Anterior cingulate cortex (tissue), 58 donors: ENCODE measurements at places on chromosomes 16 and 17.
A peak's percentile ranks its signal among the peaks of the same experiment; 100 is the strongest.

- no peak for DNase-seq
These were observed 29.5 kb downstream of the SBK1 start for GRCh38 chr16:28321700-28322411.

DNA sequence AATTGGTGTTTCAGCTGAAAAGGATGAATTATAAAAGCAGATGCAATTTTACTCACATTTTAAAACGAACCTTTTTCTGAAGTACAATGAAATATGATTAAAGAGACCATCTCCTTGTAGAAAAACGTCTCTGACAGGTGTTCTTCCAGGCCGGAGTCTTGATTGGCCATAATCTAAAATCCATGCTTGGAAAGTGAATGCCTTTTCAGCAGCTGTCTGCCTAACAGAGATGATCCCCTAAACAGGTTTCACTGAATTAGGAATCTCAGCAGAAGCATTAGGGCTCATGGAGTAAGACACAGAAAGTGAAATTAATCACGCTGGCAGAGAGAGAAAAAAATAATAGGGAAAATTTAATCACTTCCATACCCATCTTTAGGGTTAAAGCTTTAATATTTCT lies 39.3 kb upstream of the IRX5 start:
- no peak for DNase-seq

GRCh38 chr16:26158142-26158759 lies 466.5 kb downstream of the HS3ST4 start:
- DNase-seq = no peak

DNA sequence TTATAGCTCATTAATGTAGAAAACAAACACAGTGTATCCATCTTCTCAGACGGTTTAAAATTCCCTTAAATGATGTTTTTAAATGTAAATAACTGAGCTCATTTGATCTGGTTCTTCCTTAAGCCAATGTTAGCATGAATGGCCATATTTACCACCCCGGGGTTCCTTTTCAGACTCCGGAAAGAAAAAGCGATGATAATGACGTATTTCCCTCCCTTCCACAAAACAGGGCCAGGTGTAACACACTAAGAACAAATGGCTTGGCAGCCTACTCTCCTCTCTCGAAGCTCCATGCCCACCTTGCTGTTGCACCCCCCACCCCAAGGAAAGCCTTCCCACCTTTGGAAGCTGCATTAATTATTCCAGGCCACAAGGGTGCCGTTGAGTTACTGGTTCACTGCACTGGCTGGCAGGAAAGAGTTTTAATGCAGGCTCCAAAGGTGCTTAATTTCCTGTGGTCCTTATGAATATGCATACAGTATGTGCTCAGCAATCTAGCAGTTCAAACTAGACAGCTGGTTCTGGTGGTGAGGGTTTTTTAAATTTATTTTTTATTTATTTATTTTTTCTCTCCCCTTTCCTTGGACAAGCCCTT lies 378.9 kb downstream of the WWOX start:
- DNase-seq = no peak

- DNase-seq = peak; percentile 54
These were observed 4.3 kb downstream of the THOC6 start for GRCh38 chr16:3027983-3028715.

GRCh38 chr16:27437946-27438345 lies 36.0 kb downstream of the IL21R start:
- DNase-seq = no peak

DNA sequence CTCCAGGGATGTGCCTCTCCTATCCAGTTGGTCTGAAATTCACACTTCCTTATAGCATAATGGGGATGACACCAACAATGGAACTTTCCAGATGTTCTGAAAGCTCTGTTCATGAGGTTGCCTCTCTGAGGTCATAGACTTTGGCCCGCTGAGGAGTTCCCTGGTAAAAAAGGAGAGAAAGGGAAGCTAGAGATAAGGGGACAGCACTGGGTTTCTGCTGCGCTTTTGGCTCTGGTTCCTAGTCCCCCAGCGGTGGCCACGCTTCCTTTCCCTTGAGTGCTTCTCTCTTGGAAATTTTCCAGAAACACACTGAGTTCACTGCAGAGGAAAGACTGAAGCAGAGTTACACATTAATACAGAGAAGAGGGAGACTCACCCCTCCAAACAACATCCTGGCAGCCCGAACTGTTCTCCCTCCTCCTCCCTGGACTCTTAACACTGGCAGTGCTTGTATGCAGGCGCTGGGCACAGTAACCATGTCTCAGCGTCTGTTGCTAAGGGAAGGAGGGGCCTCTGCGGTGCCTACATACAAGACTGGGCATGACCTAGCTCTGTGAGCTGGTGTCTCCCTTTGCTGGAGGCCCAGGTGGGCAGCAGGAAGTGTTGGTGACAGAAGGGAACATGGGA lies at the start of gene DNAH3:
TSS of gene DNAH3 (minus strand) at position 472 of the 627 bp plus-strand sequence. CDS start 527 bp downstream, outside the sequence.
- DNase-seq = peak; percentile 3

GRCh38 chr16:19505600-19506303 lies 16.1 kb downstream of the GDE1 start:
- no peak for DNase-seq

GRCh38 chr16:49641250-49641649 lies 214.7 kb downstream of the ZNF423 start:
- no peak for DNase-seq

DNA sequence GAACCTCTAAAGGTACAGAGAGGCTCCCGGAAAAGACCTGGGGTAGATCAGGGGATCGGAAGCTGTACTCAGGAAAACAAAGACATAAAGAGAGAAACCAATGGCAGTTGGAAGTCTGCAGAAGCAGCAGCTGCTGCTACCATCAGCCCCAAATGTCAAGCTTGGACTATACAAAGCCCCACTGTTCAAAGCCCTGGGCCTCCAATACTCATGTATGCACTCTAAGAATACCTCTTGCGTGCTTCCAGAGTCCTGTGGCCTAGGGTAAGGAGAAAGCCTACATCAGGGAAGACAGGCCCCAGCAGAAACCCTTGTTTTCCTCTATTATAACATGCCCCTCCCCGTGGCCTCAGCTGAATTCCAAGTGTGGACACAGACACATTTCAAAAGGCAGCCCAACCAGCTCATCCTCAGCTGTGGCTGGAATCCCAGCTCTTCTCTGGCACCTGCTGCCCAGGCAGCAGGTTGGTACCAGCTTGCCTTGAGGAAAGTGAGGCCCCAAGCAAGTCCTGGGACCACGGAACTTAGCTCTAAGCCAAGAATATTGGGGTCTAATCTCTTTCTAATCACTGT lies 19.3 kb upstream of the MTMR4 start:
- DNase-seq = no peak

DNA sequence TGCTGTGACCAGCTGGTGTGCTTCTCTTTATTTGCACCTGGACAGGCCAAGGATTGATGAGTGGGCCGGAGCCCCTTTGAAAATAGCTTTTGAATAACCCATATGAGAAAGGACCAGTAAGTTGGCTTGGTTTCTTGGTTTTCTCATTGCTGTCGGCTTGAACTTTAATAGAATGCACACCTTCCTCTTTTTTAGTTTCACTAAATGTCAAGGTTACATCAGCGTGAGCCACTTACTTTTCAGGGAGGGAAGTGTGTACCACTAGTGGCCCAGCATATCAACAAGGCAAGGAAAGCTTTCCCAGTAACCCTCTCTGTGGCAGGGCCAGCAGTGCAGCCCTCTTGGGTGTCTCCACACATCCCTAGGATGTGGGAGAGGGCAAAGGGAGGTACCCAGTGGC lies 433.3 kb downstream of the CA10 start:
- no peak for DNase-seq

DNA sequence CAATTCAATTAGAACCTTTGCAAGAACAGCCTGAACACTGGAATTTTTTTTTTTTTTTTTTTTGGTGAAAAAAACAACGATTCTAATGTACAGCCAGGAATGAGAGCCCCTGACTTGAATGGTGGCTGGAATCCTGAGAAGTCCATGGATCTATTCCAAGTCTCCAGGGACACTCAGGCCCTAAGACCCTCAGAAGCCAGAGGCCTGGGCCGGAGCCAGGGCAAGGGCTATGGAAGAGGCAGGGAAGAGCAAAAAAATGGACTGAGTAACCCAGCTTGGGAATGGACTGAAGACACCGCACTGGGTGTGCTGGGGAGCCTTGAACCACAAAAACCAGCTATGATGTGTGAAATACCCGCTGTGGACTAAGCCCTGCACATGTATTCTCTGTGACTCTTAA lies 60.3 kb upstream of the LHX1 start:
- no peak for DNase-seq

DNA sequence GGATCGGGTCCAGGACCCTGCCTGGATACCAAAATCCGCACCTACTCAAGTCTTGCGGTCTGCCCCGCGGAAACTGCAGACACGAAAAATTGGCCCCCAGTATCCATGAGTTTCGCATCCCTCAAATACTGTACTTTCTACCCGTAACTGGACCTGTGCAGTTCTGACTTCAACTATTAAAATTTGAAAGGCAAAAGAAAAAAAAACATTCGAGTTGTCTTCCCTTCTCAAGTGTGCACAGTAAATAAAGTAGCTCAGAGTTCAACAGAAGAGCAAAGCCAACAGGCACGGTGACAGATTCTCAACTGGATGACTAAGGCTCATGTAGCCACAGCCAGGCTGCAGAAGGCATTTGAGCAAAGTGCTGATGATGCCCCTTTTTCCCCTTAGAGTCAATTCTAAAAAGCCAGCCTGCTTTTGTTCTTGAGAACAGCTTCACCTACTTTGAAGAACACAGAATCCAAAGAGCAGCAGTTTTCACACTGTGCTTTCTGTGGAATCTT lies 32.5 kb downstream of the MARF1 start:
- no peak for DNase-seq

GRCh38 chr17:43400943-43401717 lies 2.3 kb downstream of the ARL4D start:
- DNase-seq = no peak

DNA sequence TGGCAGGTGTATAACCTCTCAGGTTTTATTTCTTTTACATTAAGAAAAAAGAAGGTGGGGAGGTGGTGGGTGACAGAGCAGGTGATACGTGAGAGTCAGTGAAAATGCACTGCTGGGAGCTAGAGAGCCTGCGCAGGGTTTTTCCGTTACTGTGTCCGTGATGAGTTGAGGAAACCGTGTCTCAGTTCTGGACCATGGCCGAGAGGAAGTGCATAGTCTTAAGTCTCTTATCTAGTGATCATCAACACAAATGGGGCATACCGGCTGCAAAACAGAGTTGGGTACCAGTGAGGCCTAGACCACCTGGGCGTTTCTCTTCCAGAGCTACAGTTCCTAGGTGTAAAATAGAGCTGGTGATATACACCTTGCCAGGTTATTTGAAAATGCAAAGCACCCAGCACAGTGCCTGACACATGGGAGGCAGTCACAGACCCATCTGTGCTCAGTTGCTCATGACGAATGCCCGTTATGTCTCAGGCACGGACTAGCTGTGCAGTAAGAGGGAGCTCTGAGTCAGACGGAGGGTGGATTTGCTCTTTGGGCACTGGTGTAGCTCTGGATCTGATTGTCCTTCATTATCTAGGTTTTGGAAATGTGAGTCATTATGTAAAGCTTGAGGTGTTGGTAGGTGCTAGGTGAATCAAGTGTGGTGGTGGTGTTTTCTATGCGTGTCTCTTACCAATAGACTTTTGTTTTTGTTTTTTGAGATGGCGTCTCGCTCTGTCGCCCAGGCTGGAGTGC lies 60.9 kb downstream of the RPTOR start:
- DNase-seq = no peak
